ENCODE measurements at places on chromosomes 7 and 10. TPM values are rescaled to one million over a fixed set of nuclear protein-coding genes. Genes with fewer than 3 reads are reported as not detected.

The JAZF1 gene
- total RNA-seq: 6.3 TPM

The FBXW4 gene
- 20.1 TPM for total RNA-seq

The C10orf105 gene
- not detected for total RNA-seq

The HOXA6 gene
- 1.6 TPM for total RNA-seq

The TLX1 gene
- total RNA-seq: not detected

The FHIP2A gene
- 7.6 TPM for total RNA-seq

The ARL5B gene
- total RNA-seq: 6.5 TPM
